RPMI7951 (cell line): ENCODE measurements at places on chromosomes 5 and 9.

GRCh38 chr5:27652505-27652904 lies 614.1 kb upstream of the CDH9 start:
- DNase-seq: no peak

GRCh38 chr5:148843510-148844318 lies 17.3 kb downstream of the ADRB2 start:
- peak; percentile 54 for DNase-seq

GRCh38 chr5:132481596-132482211 lies 8.9 kb downstream of the IRF1 start:
- DNase-seq: no peak

DNA sequence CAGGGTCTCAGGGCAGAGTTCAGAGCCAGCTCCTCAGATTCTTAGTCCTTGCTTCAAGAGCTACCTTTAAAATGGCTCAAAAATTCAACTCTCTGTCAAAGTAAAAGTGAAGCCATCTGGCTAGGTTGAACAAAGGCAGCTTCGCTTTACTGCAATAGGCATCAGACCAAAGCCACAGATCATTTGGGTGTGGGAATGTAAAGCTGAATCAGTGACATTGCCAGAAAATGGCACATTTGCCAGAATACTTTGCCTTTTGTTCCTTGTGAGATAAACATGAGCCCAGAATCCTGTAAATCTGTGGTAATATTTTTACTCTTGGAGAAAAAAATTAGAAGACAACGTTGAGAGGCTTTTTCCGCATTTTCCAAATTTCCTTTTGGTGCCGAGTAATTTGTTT lies 210.5 kb downstream of the PALM2AKAP2 start:
- no peak for DNase-seq

DNA sequence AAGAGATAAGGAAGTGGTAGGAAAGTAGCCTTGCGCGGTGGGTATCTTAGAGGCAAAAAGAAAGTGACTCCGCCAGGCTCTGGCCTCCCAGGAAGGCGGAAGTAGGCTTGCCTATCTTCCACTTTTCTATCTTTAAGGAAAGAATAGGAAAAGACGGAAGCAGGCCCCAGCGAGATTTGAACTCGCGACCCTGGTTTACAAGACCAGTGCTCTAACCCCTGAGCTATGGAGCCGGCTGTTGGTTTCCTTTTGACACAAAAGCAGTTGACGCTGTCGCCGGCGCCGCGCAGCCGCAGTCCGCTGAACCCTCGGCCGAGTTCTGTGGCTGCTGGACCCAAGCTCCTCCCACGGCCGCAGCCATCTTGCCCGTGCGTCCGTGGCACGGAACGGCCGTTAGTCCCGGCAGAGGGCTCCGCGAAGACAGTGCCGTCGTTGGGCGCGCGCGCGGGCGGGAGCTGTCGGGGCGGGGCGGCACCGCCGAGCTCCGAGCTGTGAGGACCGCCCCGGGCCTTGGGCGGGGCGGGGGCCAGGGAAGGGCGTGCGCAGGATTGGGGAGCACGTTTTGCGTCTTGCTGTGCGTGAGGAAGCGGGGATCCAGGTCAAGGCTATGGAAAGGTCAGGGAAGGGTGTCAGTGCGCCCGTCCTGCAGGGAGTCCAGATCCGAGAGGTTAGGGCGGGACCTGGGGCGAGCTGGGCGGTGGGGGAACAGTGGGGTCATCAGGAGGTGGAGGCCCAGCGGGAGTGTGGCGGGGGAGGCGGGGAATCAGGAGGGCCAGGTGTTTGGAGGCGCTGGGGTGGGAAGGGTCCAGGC lies 13.3 kb downstream of the TRIM7 start:
- peak; percentile 89 for DNase-seq

DNA sequence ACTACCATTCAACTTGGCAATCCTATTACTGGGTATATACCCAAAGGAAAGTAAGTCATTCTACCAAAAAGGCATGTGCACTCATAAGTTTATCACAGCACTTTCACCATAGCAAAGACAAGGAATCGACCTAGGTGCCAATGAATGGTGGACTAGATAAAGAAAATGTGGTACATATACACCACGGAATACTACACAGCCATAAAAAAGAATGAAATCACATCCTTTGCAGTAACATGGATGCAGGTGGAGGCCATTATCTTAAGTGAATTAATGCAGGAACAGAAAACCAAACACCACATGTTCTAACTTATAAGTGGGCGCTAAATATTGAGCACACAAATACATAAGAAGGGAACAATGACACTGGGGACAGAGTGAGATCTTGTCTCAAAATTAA lies 65.8 kb upstream of the SUB1 start:
- no peak for DNase-seq

DNA sequence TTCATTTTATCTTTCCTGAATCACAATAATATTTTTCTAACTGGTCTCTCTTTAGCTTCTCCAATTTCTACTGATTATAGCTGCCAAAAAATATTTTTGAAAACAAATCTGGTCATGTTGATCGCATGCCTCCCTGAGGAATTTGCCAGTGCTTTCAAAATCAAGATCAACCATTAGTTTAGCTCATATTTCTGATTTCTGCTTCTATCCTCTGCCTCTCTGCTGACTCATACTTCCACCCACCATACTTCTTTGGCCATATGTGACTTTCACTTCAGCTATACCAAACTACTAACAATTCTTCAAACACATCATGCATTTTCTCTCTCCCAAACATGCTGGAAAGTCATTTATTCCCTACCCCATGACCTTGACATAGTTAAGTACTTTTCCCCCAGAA lies 636.5 kb downstream of the TLE1 start:
- peak; percentile 62 for DNase-seq

- peak; percentile 36 for DNase-seq
Observed at GRCh38 chr5:32942225-32942989, 231.3 kb downstream of the NPR3 start.

DNA sequence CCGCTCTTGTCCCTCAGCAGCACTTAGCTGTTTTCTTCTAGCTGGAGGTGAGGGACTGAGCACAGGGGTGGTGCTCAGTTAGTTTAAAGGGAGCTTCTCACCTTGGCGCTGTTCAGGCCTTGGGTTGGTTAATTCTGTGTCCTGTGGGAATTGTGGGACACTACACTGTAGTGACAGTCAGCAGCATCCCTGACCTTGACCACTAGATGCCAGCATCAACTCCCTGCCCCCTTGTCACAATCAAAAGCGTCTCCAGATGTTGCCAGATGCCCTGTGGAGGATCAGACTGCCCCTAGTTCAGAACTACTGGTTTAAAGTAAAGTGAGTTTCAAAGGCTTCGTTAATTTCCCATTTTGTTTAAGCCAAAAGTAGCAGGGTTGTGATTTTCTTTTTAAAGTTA lies 65.5 kb upstream of the DMRT3 start:
- no peak for DNase-seq

- no peak for DNase-seq
Observed at GRCh38 chr5:108016101-108016500, 345.4 kb upstream of the EFNA5 start.

DNA sequence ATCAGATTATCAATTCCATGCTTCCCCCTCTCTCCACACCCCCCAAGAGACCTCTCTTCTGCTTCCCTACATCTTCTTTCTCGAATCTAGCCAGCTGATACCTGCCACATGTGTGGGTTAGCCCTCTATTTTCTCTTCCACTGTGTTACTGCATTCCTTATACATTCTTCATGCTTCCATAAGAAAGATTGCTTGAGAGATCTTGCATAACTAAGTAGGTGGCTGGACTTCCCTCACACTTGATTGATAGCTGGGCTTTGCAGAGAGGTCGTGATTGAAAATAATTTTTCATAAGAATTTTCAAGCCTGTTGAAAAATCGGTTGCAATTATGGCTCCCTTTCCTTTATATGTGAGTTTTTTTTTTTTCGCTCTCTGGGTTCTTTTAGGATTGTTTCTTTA lies 33.0 kb upstream of the PANK3 start:
- no peak for DNase-seq

DNA sequence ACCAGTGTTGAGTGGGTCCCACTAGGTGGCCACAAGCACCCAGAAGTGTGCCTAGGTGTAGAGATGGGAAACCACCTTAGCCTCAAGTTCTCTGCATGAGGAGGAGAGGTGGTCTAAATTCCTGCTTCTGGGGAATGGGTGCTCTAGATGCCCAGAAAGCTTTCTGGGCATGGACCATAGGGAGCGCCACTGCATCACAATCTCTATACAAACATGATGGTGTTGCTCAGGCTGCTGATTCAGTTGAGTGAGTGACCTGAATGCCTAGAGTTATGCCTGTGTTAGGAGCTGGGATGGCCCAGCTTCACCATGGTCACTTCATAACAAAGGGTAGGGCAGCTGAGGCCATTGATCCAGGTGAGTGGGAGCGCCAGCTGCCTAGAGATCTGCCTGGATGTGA lies 667.9 kb upstream of the ARRDC3 start:
- DNase-seq: no peak

DNA sequence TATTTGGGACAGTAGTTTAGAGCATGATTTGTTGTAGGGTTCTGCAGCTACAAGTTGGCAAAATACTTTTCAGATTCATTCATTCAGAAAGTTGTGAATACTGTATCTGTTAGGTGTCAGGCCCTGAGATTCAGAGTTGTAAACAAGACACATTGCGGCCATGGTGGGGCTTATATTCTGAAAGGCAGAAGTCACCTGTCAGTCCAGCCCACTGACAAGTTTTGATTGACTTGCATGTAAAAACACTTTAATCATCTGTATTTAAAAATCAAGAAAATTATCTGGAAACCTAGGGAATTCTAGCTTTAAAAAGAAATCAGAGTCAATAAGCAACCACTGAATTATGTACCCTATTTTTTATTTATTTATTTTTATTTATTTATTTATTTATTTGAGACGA lies 13.0 kb downstream of the LARP1 start:
- no peak for DNase-seq

- DNase-seq: no peak
Observed at GRCh38 chr5:135986891-135987401, 32.2 kb upstream of the LECT2 start.

GRCh38 chr5:95925939-95926338 lies 35.7 kb downstream of the ELL2 start:
- DNase-seq: no peak

DNA sequence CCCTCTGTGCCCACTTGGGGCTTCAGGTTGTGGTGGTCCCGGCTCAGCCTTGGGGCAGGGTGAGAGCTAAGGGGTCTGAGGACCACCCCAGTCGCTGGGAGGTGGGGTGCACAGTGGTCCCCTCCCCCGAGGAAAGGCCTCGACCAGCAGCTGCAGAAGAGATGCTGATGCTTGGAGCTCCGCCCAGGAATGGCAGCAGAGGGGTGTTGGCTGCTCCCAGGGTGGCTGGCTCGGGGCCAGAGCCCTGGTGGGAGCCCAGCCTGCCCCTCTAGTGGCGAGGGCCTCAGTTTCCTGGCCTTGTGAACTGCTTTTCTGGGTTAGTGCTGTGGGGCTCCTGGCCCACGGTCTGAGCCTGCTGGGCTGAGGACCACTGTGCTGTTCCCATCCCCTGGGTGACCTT lies 1.2 kb downstream of the DIPK1B start:
- no peak for DNase-seq

DNA sequence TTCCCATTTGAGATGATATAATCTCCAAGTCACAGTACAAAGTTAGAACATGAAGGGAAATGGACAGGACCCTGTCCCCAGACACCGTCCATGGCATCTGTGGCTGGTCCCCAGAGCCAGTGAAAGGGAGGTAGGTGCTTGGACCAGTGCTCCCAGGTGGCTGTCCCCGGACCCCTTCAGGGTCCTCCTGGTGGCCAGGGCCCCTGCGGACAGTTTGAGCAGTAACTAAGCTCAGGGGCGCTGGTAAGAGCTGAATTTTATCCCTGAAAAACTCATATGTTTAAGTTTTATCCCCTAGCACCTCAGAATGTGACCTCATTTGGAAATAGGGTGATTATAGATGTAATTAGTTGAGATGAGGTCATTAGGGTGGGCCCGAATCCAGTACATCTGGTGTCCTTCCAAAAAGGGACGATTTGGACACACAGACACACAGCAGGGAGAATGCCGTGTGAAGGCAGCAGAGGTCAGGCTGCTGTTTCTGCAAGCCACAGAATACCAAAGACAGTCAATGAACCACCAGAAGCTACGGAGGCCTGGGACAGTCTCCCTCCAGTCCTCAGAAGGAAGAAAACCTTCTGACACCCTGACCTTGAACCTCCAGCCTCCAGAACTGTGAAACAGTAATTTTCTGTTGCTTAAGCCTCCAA lies 185.0 kb downstream of the ATPSCKMT start:
- no peak for DNase-seq

DNA sequence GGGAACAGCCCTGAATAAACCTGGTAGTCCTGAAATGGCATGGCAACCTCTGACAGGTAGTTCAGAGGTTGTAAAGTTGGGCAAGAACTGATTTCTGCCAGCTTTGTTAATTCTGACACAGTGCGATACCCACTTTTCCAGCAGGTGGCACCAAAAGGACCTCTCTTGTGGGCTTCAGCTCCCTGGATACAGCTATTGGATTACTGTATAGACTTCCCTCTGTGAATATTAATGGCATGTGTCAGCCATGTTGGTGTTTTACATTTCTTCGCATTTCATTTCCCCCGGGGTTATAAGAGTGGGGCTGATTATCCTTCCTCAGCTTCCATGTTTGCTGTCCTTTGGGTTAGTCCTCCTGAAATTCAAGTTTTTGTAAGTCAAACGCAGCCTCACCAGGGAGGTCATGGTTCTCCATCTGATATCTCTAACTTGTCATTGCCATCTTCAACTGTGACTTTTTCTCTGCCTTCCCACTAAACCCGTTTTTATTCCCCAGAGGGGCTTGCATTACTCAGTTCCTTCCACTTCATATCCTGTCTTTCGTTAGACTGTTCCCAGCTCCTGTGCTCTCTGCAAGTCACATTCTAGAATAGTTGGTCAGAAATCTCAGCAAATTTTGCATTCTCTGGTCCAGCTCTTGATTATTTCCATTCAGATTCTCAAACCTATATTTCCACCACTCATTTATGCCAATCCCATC lies 135.6 kb downstream of the LIFR start:
- DNase-seq: peak; percentile 60

DNA sequence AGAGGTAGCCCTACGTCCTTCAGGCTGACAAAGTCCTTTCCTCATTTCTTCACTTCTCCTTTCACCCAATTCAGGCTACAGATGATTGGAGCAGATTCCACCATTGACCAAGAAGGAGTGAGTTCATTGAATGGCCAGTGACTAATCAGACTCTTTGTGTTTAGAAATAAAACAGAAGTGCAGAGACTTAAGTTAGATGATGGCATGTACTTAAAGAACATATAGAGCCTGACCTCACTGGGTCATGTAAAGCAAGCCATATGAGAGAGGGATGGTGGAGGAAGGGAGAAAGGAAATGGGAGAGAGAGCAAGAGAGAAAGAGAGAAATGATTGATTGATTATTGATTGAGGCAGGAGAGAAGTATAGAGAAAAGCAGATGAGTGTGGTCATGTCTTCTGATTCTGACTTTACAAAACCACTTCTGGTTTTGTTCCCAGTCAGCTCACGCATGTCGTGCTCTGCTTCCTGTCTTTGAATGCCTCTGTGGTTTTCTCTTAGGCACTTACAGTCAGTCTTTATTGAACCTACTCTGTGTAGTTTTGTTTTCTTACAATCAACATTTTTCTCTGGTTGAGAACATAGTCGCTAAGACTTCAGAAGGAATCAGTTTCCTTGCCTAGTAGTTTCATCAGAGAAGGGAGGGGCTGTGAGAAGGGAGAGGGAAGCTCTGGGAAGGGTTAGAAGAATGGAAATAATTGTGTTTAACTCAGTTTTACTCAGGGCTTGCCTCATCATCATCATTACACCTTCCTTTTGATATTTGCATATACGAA lies 149.2 kb upstream of the KLF9 start:
- peak; percentile 83 for DNase-seq
